Mesenteric fat pad (tissue), 1 donor: ENCODE measurements at places on chromosomes 5 and 9. TPM values are rescaled to one million over a fixed set of nuclear protein-coding genes. Genes with fewer than 3 reads are reported as not detected.

PCDHB4 gene
- total RNA-seq, result 2.5 TPM

C9 gene
- not detected for total RNA-seq

CSF2 gene
- total RNA-seq, result not detected

- DNase-seq, result no peak
These were observed 2.7 kb downstream of the UBAC1 start for GRCh38 chr9:135958485-135958884.

DNA sequence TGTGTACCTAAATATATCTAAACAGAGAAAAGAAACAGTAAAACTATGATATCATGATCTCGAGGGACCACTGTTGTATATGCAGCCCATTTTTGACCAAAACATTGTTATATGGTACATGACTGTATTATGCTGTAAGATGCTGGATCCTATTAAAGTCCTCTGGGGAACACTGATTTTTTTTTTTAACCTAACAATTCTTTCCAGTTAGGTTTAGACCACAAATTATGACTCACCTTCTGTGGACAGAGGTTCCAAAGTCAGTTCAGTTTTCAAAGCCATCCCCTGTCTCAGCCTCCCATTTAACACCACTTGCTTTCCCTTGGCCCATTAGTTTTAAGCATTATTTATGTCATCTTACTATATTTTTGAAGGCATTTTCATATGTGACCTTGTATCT is 27.1 kb downstream of the TRMO start:
- no peak for DNase-seq

DNA sequence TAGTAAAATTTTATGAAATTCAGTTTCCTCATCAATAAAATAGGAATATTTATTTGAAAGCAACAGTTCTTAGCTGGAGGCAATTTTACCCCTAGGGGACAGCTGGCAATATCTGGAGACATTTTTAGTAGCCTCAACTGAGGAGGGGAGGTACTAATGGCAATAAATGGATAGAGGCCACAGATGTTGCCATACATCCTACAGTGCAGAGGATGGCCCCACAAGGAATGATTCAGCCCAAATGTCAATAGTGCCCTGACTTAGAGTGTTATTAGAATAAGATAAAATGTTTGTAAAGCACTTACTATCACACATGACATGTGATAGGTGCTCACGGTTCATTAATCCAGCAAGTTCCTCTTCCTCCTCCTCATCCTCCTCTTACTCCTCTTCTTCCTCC is 293.6 kb downstream of the KCTD16 start:
- no peak for DNase-seq

- no peak for DNase-seq
These were observed 87.0 kb upstream of the ZNF462 start for GRCh38 chr9:106775960-106776359.

DNA sequence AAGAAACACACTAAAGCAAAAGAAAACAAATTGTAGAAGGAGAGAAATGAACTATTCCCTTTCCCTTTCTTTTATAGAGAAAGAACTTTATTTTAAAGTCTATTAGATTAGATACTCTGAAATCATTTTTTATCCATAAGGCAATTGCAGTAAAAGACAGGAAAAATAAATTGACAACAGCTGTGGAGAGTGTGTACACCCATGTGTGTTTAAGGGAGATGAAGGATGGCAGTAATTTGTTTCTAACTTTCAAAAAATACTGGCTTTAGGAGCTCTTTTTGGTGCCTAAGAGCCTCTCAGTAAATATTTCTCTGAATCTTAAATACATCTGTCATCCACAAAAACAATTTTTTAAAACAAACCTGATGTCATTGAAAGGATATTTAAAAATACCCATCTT is 18.3 kb upstream of the ARL14EPL start:
- DNase-seq, result no peak
